ENCODE measurements at places on chromosomes 12 and 14.

DNA sequence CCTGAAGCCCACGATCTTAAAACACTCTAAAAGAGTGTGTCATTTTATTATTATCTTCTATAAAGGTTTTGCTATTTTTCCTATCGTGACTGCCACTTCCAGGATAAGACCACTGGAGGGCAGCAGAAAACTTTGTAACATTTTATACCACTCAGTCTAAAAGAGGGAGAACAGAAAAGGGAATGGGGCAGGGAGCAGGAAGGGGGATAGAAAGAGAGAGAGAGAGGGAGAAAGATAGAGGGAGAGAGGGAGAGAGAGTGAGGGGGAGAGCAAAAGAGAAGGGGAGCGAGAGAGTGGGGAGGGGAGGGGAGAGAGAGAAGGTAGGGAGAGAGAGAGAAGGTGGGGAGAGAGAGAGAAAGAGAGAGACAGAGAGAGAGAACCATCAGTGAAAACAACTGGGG, 2.0 kb upstream of the ART4 start:
- peak; percentile 59 for DNase-seq

GRCh38 chr14:103196716-103197115, 73.5 kb downstream of the TNFAIP2 start:
- no peak for DNase-seq

DNA sequence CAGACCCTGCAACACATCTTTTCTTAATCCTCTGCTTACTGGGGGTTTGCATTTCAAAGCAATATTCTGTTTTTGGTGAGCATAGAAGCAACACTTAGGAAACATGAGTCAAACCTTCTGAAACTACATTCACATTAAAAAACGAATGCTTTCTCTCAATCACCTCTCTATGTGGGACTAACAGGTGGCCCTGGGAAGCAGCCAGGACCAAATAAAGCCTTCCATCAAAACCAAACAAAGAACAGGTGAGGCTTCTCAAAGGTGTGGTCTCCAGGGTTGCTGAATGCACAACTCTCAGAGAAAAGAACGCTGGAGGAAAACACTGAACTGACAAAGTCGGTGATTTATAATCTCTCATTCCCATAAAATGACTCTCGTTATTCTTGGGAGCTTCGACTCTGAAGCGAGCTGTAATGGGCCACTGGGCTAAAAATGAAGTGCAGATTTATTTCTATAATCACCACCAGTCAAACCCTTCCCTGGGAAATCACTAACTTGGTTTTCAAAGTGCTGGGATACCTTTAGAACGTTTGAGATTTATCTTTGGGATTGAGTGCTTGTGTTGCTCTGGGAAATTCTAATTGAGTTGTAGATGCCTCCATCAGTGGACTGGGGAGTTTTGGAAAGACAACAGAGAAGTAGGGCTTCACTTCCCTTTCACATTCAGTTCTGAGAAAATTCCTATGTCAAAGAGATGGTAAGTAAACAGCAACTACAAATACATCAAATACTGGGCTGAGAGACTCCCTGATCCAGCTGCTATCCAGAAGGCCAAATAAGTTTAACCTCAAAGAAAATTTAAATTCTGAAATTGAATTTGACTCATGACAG, 262.0 kb upstream of the TMPO start:
- no peak for DNase-seq

- DNase-seq: no peak
Measured at GRCh38 chr14:63192085-63192484, 12.2 kb upstream of the RHOJ start.

GRCh38 chr12:120252071-120252906, 13.2 kb downstream of the PXN start:
- DNase-seq: peak; percentile 83

DNA sequence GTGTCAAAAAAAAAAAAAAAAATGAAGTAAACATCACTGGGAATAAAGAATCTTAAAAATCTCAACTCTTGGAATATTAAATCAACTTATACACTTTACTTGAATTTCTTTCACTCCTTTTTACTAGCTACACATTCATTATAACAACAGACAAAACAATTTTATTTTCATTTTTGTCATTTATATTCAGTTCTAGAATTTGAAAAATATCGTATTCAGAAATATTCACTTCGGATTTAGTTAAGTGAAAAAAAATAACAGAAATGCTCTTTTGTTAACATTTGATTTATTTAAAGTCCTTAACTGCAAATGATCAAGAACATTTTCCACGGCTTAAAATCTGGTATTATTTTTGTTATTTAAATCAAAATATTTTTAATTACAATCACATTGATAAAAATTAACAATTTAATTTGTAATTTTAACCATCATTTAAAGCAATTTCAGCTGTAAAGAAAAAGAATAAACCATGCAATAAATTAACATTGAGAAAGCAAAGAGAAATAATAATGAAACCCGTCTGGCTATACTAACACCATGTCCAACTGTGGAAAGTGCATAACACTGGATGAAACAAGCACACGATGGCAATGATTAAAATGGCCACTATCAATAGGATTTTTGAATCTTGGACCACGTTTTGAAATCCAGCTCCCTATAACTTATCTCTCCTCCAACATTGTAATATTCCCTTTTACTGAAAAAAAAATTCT, 5.2 kb downstream of the FOXA1 start:
- no peak for DNase-seq

- no peak for DNase-seq
Measured at GRCh38 chr12:27336282-27336653, 3.6 kb downstream of the BMAL2 start.

All from NB4 (cell line).